ENCODE measurements at places on chromosomes 4 and X.

- no peaks in the 10 kb centered on the region for H3K27me3 ChIP-seq
- no peaks in the 10 kb centered on the region for H3K36me3 ChIP-seq
- H3K4me3 ChIP-seq: no peak overlapping the region
- no peak for DNase-seq
These were observed 30.1 kb upstream of the CFAP299 start for GRCh38 chr4:80305466-80305865.

- peaks cover 15% of the 10 kb centered on the region for H3K36me3 ChIP-seq
- no peak overlapping the region for H3K27ac ChIP-seq
- no peak overlapping the region for H3K4me3 ChIP-seq
- no peaks in the 10 kb centered on the region for H3K27me3 ChIP-seq
These were observed 24.6 kb downstream of the NAP1L5 start for GRCh38 chr4:88672987-88673386.

DNA sequence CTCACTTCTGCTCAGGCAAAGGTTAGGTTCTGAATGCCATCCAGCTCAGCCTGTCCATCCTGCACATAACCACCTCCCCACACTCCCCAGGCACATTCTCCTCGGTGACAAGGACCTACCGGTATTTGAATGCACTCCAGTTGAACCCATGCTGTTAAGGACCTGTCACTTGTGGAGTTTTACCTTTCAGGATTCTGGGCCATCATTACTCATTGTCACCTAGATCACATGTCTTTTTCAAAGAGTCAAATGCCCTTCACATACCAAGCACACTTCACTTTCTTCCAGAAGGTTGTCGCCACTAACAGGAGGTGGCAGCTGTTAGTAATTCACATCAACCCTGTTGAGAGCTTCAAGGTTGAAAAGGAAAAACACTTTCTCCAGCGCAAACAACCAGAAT lies 218.3 kb downstream of the SOWAHB start:
- H3K4me3 ChIP-seq: no peak overlapping the region
- H3K4me1 ChIP-seq: peaks cover 17% of the 10 kb centered on the region
- peaks cover 12% of the 10 kb centered on the region for H3K27me3 ChIP-seq
- DNase-seq: no peak

DNA sequence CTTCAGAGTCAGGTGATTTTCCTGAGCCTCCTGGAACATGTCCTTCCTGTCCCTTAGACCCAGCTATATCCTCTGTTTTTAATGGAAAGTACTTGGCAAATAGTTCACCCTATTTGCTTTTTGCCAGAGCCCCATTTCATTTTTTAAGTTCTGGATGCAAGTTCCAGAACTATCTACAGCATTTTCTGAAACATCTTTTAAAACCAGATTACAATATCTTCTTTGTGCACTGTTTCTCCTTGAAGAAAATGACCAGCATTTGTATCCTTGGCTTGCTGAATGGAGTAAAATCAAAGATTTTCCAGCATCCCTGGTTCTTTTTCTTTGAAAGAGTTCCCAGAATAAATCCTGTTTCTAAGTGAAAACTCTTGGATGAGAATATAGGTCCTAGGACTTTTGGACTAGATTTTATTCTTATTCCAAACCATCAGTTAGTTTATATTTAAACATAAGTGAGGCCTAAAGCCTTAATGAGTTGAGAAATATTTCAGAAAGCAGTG lies 224.3 kb downstream of the ANK2 start:
- no peak for DNase-seq
- no peak overlapping the region for H3K27ac ChIP-seq
- no peaks in the 10 kb centered on the region for H3K27me3 ChIP-seq
- H3K4me3 ChIP-seq: no peak overlapping the region

GRCh38 chr4:16993956-16994840 lies 95.8 kb upstream of the LDB2 start:
- H3K27me3 ChIP-seq: no peaks in the 10 kb centered on the region
- no peak for DNase-seq
- no peaks in the 10 kb centered on the region for H3K36me3 ChIP-seq
- peaks cover 11% of the 10 kb centered on the region for H3K4me1 ChIP-seq

DNA sequence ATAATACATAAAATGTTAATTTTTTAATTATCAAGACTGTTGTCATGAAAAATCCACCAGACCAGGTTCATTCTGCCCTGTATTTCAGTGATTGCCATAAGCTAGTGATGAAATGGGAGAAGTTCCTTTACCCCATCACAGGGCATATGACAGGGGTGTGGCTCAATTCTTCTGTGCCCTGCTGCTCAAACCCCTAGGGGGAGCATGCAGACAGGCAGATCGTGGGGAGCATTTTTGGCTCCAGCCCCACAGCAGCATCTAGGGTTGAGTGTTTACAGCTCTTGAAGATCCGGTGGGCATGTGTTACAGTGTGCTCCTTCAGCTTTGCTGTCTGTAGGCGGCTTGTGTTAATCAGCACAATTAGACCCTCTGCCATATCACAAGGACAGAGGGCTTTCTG lies 700.7 kb downstream of the PCDH18 start:
- H3K4me1 ChIP-seq: no peaks in the 10 kb centered on the region
- DNase-seq: peak; percentile 2
- no peak overlapping the region for H3K27ac ChIP-seq
- no peaks in the 10 kb centered on the region for H3K36me3 ChIP-seq
- H3K4me3 ChIP-seq: no peak overlapping the region
